Hindlimb muscle (tissue), 1 donor: ENCODE measurements at places on chromosomes 3 and 15. TPM values are rescaled to one million over a fixed set of nuclear protein-coding genes. Genes with fewer than 3 reads are reported as not detected.
A peak's percentile ranks its signal among the peaks of the same experiment; 100 is the strongest.

DNA sequence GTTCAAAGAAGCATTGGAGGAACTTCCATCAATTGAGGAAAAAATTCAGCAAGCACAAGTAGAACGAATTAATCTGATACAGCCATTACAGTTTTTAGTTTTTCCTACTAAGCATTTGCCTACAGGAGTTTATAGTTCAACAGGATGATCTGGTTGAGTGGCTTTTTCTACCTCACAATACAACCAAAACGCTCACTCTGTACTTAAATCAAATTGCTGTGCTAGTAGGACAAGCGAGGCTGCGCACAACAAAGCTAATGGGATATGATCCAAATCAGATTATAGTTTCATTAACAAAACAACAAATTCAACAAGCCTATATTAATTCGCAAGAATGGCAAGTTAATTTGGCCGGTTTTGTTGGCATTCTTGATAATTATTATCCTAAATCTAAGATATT lies 44.2 kb downstream of the ETFA start:
- no peak for DNase-seq

- no peak for DNase-seq
These were observed 16.4 kb downstream of the SRPRB start for GRCh38 chr3:133821767-133822638.

DNA sequence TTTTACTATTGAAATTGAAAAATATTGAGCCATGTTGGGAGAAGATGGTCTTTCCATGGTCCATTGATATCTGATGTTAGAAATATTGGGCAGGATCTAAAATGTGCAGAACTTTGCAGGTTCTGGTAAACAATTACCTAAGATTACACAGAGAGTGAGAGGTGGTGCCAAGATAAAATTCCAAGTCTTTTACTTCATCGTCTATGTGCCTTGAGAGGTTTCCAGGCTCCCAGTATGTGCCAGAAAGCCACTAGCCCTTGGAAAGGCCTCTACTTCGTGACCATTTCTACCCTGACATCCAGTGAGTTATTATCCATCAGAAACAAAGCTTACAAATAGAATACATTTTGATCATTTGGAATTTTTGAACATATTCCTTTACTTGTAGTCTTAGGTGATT lies 27.6 kb downstream of the CD200 start:
- peak; percentile 23 for DNase-seq

- no peak for DNase-seq
These were observed 7.9 kb upstream of the SRP14 start for GRCh38 chr15:40046721-40047414.

- DNase-seq, result no peak
These were observed 326.9 kb downstream of the UACA start for GRCh38 chr15:70436428-70436827.

- no peak for DNase-seq
These were observed 174.2 kb downstream of the CACNA2D3 start for GRCh38 chr3:54296531-54296930.

GRCh38 chr3:73435055-73435454 lies 189.7 kb downstream of the PDZRN3 start:
- no peak for DNase-seq

DNA sequence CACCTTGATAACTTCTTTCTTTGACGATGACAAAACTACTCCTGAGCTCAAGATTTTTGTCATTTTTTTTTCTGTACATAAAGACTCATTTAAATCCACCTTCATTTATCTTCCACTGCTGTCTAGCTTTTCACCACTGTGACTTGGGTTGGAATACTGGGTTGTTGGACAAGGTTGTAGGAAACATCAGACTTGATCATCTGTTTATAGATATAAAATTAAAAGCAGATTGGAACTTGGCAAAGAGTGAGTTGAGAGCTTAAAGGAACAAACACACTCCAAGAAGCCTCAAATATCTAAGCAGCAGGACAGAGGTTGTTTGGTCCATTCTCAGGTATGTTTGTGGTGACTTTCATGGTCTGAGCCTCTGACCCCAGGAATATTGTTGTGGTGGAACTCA lies 141.7 kb upstream of the NDN start:
- peak; percentile 35 for DNase-seq

GRCh38 chr3:5304789-5305683 lies 117.5 kb downstream of the EDEM1 start:
- peak; percentile 18 for DNase-seq

GRCh38 chr15:101399431-101399830 lies 90.1 kb downstream of the PCSK6 start:
- DNase-seq, result no peak

Gene MORF4L1
- polyA plus RNA-seq, result 485 TPM

Gene CEP97
- polyA plus RNA-seq, result 12.4 TPM

Gene LEKR1
- 1.1 TPM for polyA plus RNA-seq

Gene ZNF662
- 15.8 TPM for polyA plus RNA-seq

Gene ARRDC4
- polyA plus RNA-seq, result 13.7 TPM

Gene POLQ
- polyA plus RNA-seq, result 2.6 TPM

Gene GOLGA6D
- 0.25 TPM for polyA plus RNA-seq

Gene PDHB
- 74.4 TPM for polyA plus RNA-seq

Gene CPN2
- 0.09 TPM for polyA plus RNA-seq

Gene PP2D1
- polyA plus RNA-seq, result 0.53 TPM

Gene RAB11A
- polyA plus RNA-seq, result 135 TPM

Gene ITIH4
- 38.3 TPM for polyA plus RNA-seq
